SJCRH30 (cell line): ENCODE measurements at places on chromosomes 4 and X. TPM values are rescaled to one million over a fixed set of nuclear protein-coding genes. Genes with fewer than 3 reads are reported as not detected.
A peak's percentile ranks its signal among the peaks of the same experiment; 100 is the strongest.

DNA sequence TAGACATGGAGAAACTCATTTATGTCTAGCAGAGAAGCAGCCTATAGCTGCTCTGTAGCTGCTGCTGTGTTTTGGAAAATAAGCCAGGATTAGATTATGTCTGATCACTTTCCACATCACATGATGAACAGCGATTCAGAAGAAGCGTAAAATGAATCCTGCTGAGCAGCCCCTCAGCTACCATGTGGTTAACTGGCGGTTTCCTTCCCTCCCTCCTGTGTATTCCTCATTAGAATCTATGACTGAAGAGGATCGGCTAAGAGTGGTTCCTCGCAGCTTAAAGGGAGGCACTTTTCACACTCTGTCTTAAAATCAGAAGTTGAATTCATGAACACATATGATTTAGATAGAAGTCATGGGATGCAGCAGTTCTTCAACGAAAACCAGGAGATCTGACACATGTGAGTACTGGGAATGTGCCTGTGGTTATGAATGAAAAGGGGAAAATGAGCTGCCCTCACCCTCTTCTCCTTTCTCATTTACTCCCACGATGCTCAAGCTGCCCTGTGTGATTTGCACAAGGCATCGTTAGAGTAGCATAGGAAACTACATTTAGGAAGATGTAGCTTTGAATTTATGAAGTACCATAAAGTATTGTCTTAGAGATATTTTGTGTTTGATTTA, at the start of gene PPEF1:
Gene PPEF1 (plus strand): TSS at position 220 of the 624 bp plus-strand sequence. CDS start 136 bp downstream, at position 356.
- no peaks in the 10 kb centered on the region for H3K36me3 ChIP-seq
- H3K4me3 ChIP-seq, result no peak within 1 kb of the TSS
- H3K4me1 ChIP-seq, result peaks cover 5% of the 10 kb centered on the region
- H3K27ac ChIP-seq, result no peak within 1 kb of the TSS
- H3K27me3 ChIP-seq, result no peaks in the 10 kb centered on the region
- no peak for DNase-seq

DNA sequence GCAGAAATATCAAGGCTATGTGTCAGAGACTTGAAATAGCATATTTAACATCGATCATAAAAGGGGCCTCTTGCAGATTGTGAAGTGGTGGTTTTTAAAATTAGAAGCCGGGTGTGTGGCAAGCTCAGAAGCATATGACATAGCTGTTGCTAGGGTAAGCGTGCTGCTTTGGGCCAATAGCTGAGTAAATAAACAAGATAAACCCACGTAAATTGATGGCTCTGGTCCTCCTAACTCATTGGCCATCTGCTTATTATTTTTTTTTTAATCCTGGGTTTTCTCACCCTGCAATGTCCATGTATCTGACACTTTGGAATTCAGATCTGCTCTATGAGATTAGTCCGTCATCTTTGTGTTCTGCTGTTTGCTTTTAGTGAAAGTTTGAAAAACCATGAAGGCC, 32.6 kb upstream of the STOX2 start:
- no peak overlapping the region for H3K27ac ChIP-seq
- 0 out of 2 replicates have a peak, but pooled peaks cover 2% of the 10 kb centered on the region for H3K4me1 ChIP-seq
- H3K4me3 ChIP-seq, result no peak overlapping the region
- no peaks in the 10 kb centered on the region for H3K27me3 ChIP-seq

GRCh38 chr4:99876946-99877345, 17.3 kb downstream of the LAMTOR3 start:
- H3K27me3 ChIP-seq, result no peaks in the 10 kb centered on the region
- DNase-seq, result no peak
- H3K36me3 ChIP-seq, result peaks cover 6% of the 10 kb centered on the region; the same call in 1 of the 2 replicates
- no peak overlapping the region for H3K27ac ChIP-seq

- H3K4me1 ChIP-seq, result no peaks in the 10 kb centered on the region
- no peak overlapping the region for H3K4me3 ChIP-seq
- H3K36me3 ChIP-seq, result no peaks in the 10 kb centered on the region
- H3K27ac ChIP-seq, result no peak overlapping the region
- DNase-seq, result no peak
Measured at GRCh38 chr4:60822986-60823385, 377.1 kb upstream of the ADGRL3 start.

- no peak within 1 kb of the TSS for H3K4me3 ChIP-seq
- H3K4me1 ChIP-seq, result no peaks in the 10 kb centered on the region
- H3K36me3 ChIP-seq, result no peaks in the 10 kb centered on the region
- no peak for DNase-seq
- H3K27me3 ChIP-seq, result no peaks in the 10 kb centered on the region
Measured at GRCh38 chrX:151563449-151563848, at the start of gene PASD1. Gene PASD1 (plus strand): TSS chrX:151563675. CDS start chrX:151601554, 37,879 bp downstream.

Gene PDGFC
- 14.1 and 14.6 TPM in 2 replicates for total RNA-seq

Gene NAP1L3
- 0.47 and 0.66 TPM in 2 replicates for total RNA-seq

DNA sequence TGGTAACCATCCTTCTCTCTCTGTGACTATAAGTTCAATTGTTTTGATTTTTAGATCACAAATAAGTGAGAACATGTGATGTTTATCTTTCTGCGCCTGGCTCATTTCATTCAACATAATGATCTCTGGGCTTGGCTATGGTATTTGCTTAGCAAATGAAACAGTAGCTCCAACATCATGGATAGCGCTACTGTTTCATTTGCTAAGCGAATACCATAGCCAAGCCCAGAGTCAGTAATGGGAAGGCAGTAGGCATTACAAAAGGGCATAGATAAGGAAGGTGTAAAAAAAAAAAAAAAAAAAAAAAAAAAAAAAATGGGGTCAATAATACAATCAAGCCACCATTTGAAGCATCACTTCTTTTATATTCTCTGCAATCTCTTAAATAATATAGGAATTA, 469.0 kb upstream of the ATOH1 start:
- no peaks in the 10 kb centered on the region for H3K4me1 ChIP-seq
- H3K4me3 ChIP-seq, result no peak overlapping the region
- no peak overlapping the region for H3K27ac ChIP-seq
- DNase-seq, result no peak

DNA sequence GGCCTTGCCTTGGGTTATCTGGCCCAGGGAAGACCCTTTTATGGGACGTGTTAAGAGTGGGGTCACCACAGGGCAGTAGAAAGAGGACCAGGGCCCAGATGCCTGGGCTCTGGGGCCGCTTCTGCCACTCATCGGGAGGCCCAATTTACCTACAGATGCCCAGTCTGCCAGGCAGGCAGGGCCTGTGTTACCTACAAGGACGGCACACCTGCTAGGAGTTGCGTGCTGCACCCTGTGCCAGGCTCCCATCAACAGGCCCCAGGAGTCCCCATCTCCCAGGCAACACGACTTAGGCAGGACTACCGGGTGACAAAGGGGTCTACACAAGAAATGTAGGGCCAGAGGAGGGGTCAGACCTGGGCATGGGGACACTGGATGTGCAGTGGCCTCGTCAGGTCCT, 34.6 kb downstream of the WDR1 start:
- no peak overlapping the region for H3K27ac ChIP-seq
- no peak for DNase-seq
- H3K4me1 ChIP-seq, result no peaks in the 10 kb centered on the region
- peaks cover 65% of the 10 kb centered on the region for H3K36me3 ChIP-seq

DNA sequence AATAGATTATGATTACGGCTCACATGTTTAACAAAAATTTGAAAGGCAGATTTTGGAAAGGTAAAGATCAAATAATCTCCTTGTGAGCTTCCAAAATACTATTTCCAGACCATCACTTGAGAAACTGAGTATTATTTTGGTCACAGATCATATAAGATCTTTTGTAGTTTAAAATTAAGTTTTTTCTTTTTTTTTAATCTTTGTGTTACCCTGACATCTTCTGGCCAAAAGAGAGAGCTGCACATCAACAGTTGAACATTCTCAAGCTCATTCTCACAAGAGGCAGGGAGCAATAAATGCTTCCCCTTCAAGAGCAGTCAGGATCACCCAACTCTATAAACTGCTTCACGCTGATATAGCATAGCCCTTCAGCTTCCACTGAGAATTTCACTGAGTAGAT, 15.9 kb downstream of the TMEM192 start:
- H3K36me3 ChIP-seq, result no peaks in the 10 kb centered on the region
- H3K27ac ChIP-seq, result no peak overlapping the region
- peak; percentile 22 for DNase-seq
- H3K4me1 ChIP-seq, result no peaks in the 10 kb centered on the region

DNA sequence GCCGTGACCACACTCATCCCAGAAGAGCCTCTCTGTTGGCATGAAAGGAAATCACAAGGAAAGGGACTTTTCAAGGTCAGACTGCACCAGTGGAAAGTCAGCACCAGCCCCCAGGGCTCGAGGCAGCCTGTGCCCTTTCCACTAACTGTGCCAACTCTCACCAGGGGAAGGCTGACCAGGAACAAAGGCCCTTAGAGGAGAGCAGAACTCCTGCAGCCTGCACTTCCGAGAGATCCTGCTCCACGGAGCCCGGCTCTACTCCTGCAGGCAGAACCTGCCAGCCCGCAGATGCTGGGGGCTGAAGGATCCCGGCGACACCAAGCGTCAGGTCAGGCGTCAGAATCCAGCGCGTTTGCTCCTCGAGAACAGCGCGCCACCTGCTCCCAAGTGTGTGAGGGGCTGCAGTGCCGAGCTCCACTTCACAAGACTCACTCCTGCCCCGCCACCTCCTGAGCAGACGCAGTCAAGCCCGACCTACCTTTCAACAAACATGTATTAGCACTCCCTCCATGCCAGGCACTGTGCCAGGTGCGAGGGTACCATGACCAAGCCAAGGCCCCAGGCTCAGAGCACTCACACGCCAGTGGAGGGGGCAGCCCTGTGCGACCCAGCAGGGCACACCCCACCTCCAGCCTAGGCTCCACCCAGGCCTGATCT, 13.6 kb upstream of the HELT start:
- H3K36me3 ChIP-seq, result no peaks in the 10 kb centered on the region
- H3K27ac ChIP-seq, result no peak overlapping the region
- no peaks in the 10 kb centered on the region for H3K27me3 ChIP-seq
- H3K4me1 ChIP-seq, result no peaks in the 10 kb centered on the region
- H3K4me3 ChIP-seq, result no peak overlapping the region

DNA sequence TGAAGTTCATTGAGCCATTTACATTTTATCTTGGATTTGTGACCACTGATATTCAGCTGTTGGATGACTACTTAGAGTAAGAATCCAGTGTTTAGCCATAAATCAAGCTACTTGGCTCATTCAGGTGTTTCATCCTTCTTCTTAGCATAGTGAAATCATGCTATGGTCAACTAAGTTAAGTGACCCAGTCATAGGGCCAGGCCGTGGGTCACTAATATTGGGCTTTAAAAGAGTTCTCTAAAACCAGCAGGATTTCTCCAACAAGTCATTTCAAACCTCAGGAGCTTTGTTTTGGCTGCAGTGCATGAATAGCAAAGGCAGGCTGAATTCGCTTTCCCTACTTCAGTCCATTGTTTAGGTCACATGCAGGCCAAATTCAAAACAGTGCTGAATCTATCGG, 181.0 kb downstream of the MAML3 start:
- DNase-seq, result no peak
- H3K4me3 ChIP-seq, result no peak overlapping the region
- no peaks in the 10 kb centered on the region for H3K36me3 ChIP-seq

Gene TMEM271
- 1.4 TPM in 2 replicates for total RNA-seq

- DNase-seq, result peak; percentile 84
- H3K27ac ChIP-seq, result peak overlapping the region; percentile 64
- peaks cover 40% of the 10 kb centered on the region for H3K4me1 ChIP-seq
- no peaks in the 10 kb centered on the region for H3K36me3 ChIP-seq
- no peaks in the 10 kb centered on the region for H3K27me3 ChIP-seq
Measured at GRCh38 chr4:7161721-7162214, 30.6 kb upstream of the SORCS2 start.

DNA sequence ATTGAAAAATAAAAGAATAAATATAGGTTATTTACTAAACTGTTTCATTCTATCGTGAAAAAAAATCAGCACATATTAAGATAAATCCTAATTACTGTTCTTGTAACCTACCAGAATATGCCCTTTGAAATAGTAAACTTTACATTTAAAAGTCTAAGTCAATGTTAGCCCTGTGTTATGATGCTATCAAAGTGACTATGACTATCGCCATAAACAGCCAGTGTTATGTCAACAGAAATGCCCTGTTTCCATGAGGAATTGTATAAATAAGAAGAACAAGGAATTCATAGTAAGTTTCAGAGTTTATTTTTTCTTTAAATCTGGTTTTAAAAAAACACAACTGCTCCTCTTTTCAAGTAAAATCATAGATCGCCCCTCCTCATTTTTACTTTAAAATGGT, 11.4 kb downstream of the NR3C2 start:
- no peaks in the 10 kb centered on the region for H3K27me3 ChIP-seq
- no peaks in the 10 kb centered on the region for H3K36me3 ChIP-seq
- H3K4me3 ChIP-seq, result no peak overlapping the region
- no peak overlapping the region for H3K27ac ChIP-seq
- DNase-seq, result no peak
- H3K4me1 ChIP-seq, result no peaks in the 10 kb centered on the region

- DNase-seq, result no peak
- H3K4me3 ChIP-seq, result no peak overlapping the region
- H3K27me3 ChIP-seq, result no peaks in the 10 kb centered on the region
- H3K27ac ChIP-seq, result no peak overlapping the region
- H3K4me1 ChIP-seq, result no peaks in the 10 kb centered on the region
Measured at GRCh38 chr4:40281099-40281498, 54.0 kb upstream of the CHRNA9 start.

DNA sequence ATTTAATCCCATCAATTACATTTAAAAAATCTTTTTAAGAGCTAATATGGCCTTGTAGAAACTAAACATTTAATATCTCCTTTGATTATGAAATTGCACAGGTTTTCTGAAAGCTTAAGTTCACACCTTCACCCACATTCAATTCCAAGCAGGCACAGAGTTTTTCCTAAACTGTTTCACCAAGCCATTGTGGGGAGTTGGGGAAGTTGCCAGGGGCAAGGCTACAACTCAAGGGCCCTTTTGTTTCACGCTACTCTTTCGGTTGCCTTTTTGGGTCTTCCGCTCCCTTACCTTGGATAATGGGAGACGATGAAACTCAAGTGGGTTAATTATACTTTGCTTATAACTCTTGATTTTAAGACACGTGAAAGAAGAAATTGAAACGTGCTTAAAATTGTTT, 33.3 kb downstream of the APBB2 start:
- no peak for DNase-seq
- peaks cover 31% of the 10 kb centered on the region for H3K4me1 ChIP-seq
- no peak overlapping the region for H3K4me3 ChIP-seq
- H3K36me3 ChIP-seq, result no peaks in the 10 kb centered on the region

DNA sequence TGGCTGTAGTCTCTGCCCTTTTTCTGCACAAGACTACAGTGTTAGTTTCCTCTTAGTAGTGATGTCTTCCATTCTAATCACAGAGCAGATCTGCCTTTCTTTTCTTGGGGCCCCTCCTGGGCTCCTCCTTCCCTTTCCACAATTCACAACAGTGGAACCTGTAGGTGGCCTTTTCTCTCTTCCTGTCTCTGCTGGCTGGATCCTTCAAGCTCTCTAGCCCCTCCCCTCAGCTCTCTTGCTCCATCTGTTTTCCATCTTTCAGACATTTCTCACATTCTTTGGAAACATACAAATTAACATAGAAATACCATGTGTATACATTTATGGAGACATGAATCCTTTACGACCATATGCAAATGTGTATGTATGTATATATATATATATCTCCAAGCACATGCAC, 304 bp upstream of the SPIN2A start:
- no peak overlapping the region for H3K4me3 ChIP-seq
- H3K27ac ChIP-seq, result no peak overlapping the region
- H3K36me3 ChIP-seq, result no peaks in the 10 kb centered on the region
- no peaks in the 10 kb centered on the region for H3K27me3 ChIP-seq
